ENCODE measurements at places on chromosomes 12 and 14.

DNA sequence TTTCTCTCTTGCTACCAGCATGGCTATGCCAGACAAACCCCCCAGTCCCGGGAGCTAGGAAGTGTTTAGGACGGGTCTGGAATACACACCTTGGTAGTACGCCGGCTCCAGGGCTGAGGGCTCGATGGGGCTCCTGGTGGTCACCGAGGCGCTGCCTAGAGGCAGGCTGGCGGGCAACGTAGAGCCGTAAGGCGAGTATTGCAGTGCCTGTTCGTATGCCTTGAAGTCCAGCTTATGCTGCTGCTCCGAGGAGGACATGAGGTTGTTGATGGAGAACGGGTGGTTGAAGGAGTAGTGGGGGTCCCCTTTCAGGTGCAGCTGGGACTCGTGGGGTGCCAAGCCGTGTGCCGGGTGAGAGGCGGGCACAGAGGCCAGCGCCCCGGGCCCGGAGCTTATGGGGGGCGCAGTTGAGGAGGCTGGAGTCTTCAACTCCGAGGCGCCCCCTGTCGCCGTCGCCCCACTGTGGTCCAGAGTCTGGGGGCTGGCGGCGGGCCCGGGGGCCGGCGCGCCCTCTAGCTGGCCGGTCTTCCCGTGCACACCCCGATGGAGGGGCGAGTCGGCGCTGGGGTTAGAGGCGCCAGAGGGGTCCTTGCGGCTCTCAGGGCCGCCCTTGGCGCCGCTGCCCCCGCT, 3.6 kb downstream of the FOXA1 start:
- DNase-seq, result no peak

DNA sequence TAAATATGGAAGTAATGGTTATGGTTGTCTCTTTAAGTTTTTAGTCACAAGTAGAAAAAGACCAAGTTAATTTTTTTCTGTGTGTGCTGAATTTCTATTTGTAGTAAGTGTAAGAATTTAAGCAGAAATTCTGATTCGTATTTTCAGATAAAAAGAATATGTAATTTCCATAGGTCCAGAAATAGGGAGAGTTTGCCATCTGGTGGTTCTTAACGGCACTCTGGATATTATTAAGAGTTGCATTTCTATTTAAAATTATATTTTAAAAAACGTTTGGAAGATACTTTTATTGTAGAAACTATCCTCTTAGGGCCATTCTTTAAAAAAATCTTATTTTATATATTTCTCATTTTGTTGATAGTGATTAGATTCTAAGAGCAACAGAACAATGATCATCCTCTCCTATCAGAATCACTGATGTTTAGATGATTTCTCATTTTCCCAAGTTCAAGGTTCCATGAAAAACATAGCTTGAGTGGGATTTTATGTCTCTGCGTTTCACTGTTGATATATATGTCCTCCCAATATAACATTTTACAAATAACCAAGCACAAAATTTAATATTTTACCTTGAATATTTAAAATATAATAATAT, 88.3 kb downstream of the LRRK2 start:
- DNase-seq, result no peak

- DNase-seq, result no peak
Observed at GRCh38 chr14:99265571-99265970, 6.4 kb downstream of the BCL11B start.

DNA sequence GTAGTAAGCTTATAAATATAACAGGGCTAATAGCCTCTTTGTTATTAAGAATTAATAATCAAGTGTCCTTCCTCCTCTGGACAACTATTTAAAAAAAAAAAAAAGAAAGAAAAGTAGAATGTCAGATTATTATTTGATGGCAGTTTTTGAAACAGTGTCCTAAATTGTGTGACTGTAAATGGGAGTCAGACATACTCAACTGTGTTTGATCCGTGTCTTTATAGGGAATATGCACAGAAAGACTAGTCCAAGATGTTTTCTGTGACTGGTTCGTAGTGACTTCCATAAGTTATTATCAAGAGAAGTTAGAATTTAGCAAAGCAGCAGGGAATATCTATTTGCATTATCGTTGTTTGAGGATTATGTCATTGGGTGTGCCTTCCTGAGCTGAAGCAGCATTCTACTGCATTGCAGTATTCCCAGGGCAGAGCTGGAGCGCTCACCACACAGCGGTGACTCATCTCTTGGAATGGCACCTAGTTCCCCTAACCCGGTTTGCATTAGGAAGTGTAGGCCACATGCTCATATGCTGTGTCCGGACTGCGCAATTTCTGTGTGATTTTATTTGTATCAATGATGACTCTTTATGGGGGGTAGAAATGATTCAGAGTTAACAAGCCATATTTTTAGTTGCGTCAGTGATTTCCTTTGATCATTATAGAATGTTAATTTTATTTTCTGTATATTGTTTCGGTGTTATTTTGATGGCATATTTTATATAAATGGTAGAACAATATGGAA, 7.9 kb downstream of the DYNC1H1 start:
- DNase-seq, result no peak

- DNase-seq, result no peak
Observed at GRCh38 chr14:35435177-35435576, 30.6 kb upstream of the NFKBIA start.

DNA sequence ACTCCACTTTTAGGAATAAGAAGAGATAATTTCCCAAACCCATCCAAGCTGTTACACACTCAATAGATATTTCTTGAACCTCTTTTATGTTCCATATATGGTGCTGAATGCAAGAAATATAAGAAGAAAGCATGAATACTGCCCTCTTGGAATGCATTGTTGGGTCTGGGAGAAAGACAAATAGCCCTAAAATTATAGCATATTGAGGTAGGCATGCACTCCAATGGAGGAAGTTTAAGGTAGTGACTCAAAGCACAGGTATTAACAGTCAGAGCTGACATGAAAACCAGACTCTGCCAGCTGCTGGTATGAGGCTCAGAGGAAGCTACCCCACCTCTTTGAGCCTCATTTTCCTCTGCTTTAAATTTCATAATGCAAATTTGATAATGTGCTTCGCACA, 261.3 kb upstream of the NOS1 start:
- no peak for DNase-seq

- DNase-seq, result no peak
Observed at GRCh38 chr14:100608586-100609330, 21.5 kb upstream of the BEGAIN start.

DNA sequence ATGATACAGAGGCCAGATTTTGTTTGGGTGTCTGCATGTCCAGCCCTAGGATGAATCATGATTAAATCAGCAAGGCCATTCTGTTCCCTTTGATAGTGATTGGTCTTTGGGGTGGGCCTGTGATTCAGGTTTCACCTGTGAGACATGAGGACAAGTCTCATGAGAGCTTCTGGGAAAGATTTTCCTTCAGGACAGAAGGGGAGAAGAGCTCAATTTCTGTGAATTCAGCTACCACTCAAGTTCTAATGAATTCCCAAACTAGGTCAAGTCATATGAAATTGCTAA, 73.4 kb downstream of the ZNF664 start:
- no peak for DNase-seq

DNA sequence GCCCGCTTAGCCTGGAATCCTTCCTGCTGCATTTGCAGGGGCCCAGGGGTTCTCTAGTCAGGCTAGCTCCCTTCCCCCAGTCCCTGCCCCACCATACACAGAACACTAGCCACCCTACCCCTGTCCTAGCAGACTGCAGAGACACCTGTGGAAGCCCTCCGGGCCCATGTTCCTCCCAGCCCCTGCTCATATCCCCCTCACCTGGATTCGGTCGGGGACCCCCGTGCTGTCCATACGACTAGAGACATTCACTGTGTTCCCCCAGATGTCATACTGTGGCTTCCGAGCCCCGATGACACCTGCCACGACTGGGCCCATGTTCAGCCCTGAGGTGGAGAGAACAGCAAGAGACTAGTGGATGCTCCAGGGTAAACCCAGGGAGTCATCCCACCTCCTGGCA, 20.2 kb downstream of the ADCY6 start:
- DNase-seq, result no peak

DNA sequence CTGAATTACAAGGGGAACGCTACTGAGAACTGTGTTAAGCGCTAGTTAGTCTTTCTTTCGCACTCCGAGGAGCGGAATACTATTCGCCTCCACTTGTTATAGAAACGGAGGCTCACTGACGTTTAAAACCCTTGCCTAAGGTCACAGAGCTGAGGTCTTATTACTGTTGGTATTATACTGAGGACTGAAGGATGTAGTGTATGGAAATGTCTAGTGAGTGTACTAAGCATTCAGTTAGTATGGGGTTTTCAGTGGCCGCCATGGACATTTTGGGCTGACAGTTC, 826 bp downstream of the ACADS start:
- DNase-seq, result no peak

- DNase-seq, result no peak
Observed at GRCh38 chr12:124928095-124928911, 13.9 kb upstream of the UBC start.

DNA sequence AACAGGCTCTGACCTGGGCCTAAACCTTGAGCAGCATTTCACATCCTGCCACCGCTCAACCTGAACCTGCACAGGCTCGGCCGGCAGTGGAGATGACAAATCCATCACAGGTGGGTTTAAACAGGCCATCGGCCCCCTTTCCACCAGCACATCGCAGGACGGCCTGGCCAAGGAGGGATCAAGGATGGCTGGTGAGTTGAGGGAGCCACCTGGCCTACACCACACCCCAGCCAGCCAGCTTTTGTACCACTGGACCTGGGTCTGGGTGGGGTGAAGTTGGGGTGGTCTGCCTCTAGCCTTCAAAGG, 14.2 kb downstream of the MMAB start:
- DNase-seq, result no peak

- no peak for DNase-seq
Observed at GRCh38 chr12:58313091-58313855, 371.9 kb downstream of the ATP23 start.

DNA sequence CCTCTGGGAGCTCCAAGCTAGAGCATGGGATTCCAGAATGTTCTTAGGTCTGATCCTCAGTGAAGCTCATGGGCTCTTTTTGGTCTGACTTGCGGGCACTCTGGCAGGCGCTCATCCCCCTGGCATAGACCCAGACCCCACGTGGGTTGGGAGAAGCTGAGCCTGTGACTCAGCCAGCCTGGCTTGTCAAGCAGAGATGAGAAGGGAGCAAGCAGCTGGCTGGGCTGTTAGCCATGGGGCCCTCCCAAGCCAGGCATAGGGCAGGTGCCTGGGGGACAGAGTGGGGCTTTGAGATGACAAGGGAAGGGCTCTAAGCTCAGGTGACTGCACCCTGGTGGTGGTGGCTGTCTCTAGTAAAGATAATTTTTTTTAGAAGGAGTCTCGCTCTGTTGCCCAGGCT, 80.3 kb upstream of the NOS1 start:
- no peak for DNase-seq

GRCh38 chr14:58296726-58297125, 1.6 kb upstream of the ARID4A start:
- DNase-seq, result no peak

- no peak for DNase-seq
Observed at GRCh38 chr12:109817627-109818231, 15.5 kb downstream of the TRPV4 start.

GRCh38 chr12:75438059-75438754, 42.3 kb upstream of the GLIPR1 start:
- DNase-seq, result no peak

GRCh38 chr14:92719890-92720323, 28.5 kb downstream of the LGMN start:
- DNase-seq, result no peak

GRCh38 chr12:89695830-89696229, 12.8 kb downstream of the ATP2B1 start:
- DNase-seq, result no peak

- no peak for DNase-seq
Observed at GRCh38 chr14:98888927-98889835, 382.8 kb downstream of the BCL11B start.

GRCh38 chr14:80996049-80996901, 40.9 kb downstream of the TSHR start:
- no peak for DNase-seq

DNA sequence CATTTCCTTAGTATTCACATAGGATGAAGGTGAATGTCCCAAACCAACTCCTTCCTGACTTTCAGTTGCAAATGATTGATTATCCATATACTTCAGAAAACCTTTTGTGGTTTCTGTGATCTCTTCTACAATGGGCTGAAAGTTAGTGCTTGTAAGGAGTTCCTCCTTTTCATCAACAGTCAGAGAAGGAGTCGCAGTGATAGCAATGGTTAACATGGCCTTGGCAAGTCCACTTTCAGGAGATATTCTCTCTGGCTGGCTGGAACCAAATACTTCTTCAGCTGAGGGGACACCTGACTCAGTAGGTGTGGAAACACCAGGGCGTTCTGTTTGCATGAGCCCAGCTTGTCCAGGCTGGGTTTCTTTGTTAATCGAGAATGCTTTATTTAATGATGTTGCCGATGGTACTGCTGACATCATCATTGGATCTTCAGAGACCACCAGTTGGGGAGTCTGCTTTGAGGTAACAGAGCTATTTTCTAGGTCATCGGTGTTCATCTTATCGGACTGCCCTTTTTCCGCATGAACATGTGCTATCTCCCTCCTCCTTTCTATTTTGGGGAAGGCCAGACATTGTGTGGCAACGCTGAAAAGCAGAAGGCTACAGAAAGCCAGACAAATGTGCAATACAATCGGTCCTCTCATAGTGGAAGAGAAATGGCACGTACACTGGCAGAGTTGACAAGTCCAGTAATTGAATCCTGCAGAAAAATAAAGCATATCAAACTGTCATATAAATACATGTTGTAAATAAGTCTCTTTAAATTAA, 13.1 kb downstream of the ARMH4 start:
- DNase-seq, result no peak

DNA sequence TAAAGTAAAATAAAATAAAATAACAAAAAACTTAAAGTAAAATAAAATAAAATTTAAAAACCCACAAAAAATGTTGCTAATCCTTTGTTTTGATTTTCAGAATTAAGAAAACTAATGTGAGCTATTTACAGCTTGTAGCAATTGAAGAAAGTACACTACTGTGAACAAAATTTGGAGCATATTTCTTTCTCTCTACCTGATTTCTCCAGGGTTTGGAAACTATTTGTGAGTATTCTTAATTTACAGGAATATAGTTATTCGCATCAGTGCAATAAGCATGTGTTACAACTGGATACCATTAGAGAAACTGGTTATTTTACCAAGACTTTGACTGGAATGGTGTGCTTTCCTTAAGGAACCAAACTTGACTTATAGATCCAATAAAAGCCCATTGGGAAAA, 86.1 kb upstream of the CNOT2 start:
- no peak for DNase-seq

GRCh38 chr14:58826845-58827686, 189.3 kb downstream of the DACT1 start:
- DNase-seq, result no peak

Measured in activated B cell treated with CpG ODN at 0.5 μM for 24 hours (primary cell).